ENCODE measurements at places on chromosomes 5 and 9.

DNA sequence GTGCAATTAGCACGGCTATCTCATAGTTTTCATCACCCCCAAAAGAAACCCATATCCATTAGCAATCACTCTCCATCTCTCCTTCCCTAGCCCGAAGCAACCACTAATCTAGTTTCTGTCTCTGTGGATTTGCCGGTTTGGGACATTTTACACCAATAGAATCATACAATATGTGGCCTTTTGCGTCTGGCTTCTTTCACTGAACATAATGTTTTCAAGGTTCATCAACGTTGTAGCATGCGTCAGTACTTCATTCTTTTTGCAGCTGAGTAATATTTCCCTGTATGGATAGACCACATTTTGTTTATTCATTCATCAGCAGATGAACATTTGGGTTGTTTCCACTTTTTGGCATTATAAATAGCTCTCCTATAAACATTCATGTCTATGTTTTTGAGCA, 75.4 kb upstream of the TBC1D2 start:
- no peak for DNase-seq

- no peak for DNase-seq
Measured at GRCh38 chr9:5388026-5388819, 48.5 kb upstream of the RLN1 start.

DNA sequence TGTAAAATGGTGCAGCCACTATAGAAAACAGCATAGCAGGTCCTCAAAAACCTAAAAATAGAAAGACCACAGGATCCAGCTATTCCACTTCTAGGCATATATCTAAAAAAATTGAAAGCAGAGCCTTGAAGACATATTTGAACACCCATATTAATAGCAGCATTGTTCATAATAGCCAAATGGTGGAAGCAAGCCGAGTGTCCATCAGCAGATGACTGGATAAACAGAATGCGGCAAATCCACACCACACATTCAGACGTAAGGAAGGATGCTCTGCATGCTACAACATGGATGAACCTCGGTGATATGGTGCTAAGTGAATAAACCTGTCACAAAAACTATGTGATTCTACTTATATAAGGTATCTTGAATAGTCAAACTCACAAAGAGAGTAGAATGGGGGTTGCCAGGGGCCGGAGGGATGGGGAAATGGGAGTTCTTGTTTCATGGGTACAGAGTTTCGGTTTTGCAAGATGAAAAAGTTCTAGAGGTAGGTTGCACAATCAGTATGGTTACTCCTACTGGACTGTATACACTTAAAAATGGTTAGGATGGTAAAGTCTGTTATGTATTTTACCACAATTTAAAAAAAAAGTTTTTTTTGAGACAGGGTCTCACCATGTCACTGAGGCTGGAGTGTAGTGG, 17.1 kb upstream of the HSD17B3 start:
- DNase-seq: no peak

- DNase-seq: no peak
Measured at GRCh38 chr5:7995688-7996294, 126.8 kb downstream of the MTRR start.

GRCh38 chr5:150322202-150322601, 19.5 kb upstream of the ARSI start:
- DNase-seq: no peak

GRCh38 chr5:151477101-151477500, 29.7 kb downstream of the SLC36A1 start:
- DNase-seq: no peak

DNA sequence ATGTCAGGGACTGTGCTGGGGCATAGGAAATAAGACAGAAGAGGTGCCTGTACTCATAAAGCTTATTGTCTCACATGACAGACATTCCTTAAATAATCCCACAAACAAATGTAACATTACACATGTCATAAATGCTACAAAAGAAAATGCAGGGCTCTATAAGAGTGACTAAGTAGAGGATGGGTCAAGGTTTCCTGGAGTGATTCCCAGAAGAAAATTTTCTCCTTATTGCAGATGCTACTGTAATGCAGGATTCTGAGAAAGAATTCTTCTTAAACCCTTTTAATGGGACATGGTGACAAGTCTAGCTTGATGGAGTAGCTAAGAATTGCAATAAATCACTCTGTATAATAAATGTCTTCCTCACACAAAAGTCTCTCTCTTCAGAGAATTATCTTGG, 55.7 kb downstream of the SH3TC2 start:
- no peak for DNase-seq

DNA sequence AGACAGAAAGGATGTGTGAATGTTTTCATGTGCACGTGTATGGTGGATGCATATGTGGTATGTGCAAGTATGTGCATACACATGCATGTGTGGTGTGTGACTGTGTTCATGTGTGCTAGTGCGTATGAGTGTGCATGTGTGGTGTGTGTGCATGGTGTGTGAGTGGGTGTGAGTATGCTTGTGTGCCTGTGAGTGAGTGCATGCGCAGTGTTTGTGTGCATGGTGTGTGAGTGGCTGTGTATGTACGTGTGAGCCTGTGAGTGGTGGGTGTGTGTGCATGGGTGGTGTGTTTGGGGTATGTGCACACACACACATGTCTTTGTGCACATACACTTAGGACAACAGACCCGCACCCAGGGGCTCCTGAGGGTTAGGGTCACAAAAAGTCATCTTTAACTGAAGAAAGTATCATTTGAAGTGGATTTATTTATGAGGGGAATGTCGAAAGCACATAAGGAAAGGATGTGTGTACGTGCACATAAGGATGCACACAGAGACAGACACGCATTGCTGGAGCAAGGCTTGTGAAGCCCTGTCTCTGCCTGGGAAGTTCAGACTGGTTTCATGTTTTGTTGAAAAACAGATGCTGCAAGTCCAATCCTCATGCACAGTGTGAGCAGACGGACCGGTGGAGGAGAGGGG, 237.0 kb downstream of the SYK start:
- no peak for DNase-seq

DNA sequence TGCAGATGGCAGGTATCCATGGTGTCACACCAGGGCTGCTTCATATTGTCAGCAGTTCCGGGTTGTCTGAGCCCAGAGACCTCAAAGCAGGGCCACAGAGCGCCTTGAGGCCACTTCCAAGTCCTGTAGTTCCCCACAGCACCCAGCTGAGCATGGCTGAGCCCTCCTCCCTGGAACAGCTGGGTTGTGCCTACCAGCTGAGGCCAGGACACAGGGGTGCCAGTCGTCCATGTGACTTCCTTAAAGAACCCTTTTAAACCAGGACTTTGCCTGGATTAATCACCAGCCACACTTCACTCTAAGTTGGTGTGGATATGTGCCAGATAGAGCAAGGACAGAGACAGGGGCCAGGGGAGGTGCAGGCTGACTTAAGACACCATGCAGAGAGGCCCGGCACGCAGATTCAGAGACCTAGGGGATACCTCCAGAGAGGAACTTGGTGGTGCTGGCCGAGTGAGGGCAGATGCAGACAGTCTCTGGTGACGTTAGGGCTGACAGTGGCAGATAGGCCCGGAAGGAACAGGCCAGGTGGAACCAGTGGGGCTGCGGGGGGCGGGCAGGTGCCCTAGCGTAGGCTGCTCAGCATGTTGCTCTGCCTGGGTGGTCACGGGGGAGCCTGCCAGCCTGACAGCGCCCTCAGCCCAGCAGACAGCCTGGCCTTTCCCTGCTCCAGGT, 142.7 kb downstream of the CACNA1B start:
- no peak for DNase-seq

DNA sequence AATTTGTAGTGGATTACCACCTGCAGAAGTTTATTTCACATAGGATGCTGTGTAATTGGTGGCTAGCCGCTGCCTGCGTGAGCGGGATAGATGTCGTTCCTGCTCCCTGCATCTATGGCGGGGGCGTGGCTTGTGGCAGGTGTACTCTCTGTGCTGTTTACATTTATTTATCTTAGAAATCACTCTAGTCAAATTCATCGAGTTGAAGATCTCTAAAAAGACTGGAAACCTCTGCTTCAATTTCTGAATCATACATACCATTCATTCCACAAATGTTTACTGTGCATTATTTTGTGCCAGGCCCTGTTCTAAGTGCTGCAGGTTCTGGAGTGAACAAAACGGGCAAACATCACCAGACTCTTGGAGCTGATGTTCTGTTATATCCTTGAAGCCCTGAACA, 11.9 kb downstream of the ROPN1L start:
- DNase-seq: no peak

DNA sequence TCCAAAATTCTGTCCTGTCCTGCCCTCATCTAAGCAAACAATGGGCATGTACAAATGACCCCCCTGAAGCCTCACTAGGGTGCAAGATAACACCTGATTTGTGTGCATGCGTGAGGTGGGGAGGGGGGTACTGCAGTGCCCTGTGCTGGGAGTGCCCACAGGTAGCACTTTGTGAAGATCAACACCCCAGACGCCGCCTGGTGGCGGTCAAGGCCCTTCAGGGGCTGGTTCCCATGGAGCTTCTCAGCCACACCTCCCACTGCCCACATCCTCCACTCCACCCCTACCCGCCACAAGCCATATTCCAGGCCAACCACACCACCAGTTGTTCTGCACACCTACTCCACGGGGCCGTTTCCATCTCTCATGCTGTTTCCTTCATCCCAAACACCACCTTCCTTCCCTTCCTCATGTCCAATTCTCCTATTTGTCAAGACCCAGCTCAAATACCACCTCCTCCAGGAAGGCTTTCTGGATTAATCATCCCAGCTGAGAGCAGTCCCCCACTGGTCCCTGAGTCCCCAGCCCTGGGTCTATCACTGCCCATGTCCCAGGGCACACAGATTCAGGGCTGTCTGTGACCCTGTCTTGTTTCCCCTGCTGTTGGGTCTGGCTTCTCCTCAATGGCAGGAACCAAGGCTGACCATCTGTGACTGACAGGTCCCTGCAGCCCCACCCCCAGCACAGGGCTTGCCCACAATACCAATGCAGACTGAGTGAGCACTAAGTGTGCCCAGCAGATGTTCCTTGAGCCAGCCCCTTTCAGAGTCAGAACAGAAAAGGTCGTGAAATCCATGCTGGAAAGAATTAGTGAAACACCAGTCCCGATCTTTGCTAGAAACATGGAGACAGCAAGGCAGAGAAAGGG, 178.4 kb downstream of the PAX5 start:
- DNase-seq: no peak

- no peak for DNase-seq
Measured at GRCh38 chr5:120507800-120508463, 43.8 kb downstream of the PRR16 start.

- DNase-seq: no peak
Measured at GRCh38 chr5:137822984-137823383, 44.7 kb upstream of the MYOT start.

DNA sequence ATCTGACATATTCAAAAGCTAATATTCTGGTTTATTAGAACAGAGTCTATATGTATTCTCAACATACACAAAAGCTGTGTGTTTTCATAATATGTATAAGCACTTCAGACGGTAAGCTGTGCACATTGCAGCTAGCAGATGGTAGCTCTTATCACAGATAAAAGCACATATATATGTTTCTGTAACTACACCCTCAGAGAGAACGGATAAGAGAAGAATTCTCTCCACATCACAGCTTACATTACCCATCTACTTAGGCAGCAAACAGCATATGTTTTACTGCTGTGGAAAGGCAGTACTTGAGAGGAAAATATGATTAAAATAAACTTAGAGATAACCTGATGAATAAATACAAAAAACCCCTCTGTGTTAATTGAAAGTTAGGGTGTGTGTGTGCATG, 450.9 kb upstream of the ZNF608 start:
- DNase-seq: no peak

DNA sequence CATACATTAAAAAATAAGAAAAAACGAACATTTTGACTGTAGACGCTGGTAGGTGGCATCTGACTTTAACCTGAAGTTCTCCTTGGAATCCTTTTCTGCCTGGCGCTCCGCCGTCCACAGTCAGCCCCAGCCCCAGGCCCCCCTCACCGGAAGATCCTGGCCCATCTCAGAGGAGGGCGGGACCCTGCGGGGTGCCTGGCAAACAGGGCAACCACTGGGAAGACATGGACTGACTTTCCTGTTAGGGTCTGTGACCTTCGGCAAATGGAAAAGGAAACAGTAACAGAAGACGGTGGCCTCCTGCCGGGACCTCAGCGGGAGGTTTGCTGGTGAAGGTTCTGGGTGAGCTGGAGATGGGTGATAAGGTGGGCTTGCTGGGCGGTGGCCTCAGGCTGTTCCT, 11.7 kb upstream of the EGR1 start:
- DNase-seq: no peak

- DNase-seq: no peak
Measured at GRCh38 chr9:83330207-83331196, 207.7 kb downstream of the FRMD3 start.

DNA sequence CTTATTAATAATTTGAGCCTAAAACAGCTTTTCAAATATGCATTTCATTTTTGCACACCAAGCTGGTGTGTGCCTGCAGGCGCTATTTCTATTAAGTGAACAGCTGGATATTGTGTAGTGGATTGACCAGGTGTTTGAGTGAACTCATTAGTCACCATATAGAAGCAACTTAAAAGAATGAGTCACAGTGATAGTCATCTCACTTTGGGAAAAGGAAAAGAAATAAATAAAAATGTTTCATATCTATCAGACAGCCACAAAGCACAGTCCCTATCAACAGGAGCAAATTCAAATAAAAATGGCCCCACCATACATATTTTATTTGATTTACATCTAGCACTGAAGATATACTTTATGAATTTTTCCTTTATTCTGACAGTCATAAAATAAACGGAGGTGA, 456.5 kb upstream of the CDH9 start:
- DNase-seq: no peak

GRCh38 chr5:105145152-105145551, 1582.6 kb upstream of the NUDT12 start:
- DNase-seq: no peak

DNA sequence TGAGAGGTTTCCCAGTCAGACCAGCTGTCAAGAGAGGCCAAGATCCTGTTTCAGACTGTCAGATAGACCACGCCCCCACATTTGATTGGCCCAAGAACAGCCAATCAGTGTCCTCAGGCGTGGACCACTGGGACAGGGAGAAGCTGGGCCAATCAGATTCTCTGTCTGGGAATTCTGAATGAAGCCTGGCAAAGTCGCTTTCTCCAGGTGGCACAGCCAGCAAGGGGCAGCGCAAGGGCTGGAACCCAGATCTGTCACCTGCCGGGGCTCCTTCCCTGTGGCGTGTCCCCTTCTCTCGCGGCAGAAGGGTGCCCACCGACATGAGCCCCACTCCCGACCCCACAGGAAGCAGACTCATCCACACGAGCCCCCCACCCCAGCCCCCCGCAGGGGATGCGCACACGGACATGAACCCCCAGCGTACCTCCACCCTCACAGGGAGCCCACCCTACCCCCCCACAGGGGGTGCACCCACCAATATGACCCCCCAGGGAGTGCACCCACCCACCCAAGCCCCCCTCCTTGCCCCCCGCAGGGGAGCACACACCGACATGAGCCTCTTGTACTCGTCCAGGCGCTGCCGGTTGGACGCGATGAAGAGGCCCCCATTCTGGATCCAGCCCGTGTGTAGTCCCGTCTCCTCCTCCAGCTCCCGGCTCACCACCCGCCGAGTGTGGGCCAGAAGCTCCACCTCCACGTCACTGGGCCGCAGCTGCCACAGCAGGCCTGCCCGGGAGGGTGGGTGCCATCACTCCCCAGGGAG, 6.1 kb downstream of the SARDH start:
- no peak for DNase-seq

DNA sequence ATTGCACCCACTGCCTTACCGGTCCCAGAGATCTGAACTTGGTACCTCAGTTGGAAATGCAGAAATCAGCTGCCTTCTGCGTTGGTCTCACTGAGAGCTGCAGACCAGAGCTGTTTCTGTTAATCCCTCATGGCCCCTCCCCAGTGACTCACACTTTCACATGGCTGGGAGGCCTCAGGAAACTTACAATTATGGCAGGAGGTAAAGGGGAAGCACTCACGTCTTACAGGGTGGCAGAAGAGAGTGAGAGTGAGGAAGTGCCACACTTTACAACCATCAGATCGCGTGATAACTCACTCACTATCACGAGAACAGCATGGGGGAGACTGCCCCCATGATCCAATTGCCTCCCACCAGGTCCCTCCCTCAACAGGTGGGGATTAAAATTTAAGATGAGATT, 648.5 kb downstream of the MTRR start:
- no peak for DNase-seq

All from activated T-helper 1 cell treated with anti-CD3 and anti-CD28 coated beads, Interleukin-2, amount 50 U/mL, for 16 hours (primary cell).